T-helper 1 cell (primary cell): ENCODE measurements at places on chromosomes 13 and 19.

DNA sequence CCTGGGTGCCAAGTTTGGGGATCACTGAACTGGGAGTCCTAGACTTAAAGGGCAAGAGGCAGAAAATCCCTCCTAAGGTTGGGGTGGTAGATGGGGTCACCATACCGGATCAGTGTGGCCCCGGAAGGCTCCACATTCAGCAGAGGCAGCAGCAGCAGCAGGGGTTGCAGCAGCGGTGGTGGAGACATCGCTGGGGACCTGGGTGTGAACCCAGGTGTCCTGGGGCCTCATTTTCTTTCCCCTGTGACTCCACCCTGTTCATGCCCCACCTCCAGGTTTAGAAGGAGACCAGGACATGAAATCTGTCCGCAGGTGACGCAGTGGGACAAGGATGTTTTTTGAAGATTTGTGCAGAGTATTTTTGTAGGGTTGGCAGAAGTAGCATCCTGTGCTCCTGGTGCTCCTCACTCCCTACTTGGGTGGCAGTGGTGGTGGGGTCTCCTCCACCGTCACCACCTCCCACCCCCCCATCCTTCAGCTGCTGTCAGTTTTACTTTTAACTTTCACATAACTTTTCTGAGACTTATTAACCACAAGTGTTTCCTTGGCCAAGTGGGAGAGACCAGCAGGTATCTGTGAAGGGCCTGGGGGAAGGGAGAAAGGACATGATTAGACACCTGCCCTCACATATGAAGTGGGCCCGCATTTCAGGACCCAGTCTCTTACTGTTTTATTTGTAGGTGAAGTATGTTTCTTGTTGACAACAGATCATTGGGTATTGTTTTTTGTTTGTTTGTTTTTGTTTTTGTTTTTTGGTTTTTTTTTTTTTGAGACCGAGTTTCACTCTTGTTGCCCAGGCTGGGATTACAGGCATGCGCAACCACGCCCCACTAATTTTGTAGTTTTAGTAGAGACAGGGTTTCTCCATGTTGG is at the start of gene NAPSA:
Gene NAPSA (minus strand): TSS at position 206 of the 873 bp plus-strand sequence. CDS start 18 bp downstream, at position 188.
- DNase-seq = no peak

- DNase-seq = peak; percentile 48
These were observed 17.2 kb downstream of the PKN1 start for GRCh38 chr19:14450168-14450874.

DNA sequence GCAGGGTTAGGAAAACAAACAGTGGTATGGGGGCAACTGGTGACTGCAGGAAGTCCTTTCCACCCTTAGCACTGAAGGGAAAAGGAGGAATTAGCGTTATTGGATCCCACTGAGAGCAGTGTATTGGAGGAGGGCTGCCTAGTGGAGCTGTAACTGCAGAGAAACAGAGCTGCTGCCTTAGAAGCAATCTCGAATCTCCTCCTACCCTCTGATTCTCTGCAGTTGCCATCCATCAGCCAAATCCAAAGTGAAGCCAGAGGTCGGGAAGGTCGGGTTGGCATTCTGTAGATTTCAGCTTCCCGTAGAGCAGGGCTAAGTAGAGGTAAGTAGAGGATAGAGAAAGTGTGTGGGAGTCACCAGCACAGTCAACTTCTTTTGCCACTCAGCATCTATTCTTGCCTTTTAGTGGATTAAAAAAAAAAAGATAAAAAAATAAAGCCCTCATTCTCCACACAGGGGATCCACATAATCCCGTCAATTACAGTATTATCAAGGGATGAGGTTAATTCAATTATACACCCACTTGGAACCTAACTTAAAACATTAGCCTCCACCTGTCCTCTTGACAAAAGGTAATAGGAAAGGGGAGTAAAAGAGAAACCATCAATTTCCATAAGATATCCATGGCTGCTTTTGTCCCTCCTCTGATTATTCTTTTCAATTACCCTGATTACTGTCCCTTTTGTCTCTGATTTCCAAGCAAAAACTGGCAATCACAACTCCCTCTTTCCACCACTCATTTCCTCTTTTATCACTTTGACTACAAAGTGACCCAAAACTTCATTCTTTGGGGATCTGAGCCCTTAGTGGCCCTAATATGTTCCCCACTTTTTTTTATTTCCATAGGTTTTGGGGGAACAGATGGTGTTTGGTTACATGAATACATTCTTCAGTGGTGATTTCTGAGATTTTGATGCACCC is 234.7 kb downstream of the RBM26 start:
- DNase-seq = no peak

DNA sequence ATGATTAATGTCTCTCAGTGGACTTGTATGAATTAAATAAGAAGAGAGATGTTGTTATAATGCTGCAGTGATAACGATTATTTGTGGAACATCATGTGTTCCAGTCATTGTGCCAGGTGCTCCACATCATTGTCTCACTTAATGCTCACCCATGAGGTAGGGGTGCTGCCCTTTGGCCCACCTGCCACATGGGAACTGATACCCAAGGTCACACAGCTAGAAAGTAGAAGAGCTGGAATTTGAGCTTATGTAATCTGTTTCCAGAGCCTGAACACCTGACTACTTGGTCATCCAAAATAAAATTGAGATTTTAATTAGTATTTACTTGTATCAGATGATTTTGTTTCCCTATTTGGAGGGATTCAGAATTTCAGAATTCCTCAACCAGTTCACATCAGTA is 36.0 kb upstream of the GPI start:
- DNase-seq = no peak

GRCh38 chr19:2166741-2167738 is 3.3 kb downstream of the DOT1L start:
- no peak for DNase-seq

DNA sequence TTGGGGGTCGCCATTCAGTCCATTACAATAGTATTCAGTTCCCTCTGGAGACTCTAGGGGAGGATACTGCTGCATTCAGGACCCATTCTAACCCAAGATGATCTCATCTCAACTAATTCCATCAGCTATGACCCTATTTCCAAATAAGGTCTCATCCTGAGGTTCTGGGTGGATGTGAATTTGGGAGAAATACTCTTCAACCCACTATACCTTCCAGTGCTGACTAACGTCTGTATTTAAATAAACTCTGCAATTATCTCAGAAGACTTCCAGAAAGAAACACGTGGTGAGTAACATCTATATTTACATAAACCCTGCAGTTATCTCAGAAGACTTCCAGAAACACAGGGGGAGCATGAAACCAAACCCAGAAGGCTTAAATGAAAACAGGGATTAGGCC is 1300.7 kb downstream of the PCDH9 start:
- no peak for DNase-seq

DNA sequence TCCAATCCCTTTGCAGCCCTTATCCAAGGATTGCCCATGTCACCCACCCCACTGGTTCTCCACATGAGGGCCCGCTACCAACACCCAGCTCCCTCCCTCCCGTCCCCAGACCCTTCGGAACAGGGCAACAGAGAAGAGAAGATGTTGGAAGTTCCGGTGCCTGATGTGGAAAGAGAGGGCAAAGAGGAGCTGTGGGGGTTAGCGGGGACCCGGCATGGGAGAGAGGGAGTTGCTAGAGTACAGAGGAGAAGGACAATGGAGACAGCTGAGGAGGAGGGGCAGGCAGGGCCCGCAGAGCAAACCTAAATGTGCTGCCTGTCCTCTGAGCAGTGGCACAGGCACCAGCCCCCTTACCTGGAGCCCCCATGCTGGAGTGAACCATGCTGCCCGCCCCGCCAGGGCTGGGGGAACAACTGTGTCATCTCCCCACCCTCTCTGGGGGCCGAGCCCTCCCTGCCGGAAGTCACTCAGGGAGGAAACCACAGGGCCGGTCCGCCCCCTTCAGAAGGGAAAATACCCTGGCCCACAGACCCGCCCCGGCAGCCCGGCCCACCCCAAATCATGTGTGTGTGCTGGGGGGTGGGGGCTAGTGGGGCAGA is at the start of gene POU2F2:
Gene POU2F2 (minus strand): TSS at position 417 of the 599 bp plus-strand sequence. CDS start 35 bp downstream, at position 382.
- peak; percentile 82 for DNase-seq

DNA sequence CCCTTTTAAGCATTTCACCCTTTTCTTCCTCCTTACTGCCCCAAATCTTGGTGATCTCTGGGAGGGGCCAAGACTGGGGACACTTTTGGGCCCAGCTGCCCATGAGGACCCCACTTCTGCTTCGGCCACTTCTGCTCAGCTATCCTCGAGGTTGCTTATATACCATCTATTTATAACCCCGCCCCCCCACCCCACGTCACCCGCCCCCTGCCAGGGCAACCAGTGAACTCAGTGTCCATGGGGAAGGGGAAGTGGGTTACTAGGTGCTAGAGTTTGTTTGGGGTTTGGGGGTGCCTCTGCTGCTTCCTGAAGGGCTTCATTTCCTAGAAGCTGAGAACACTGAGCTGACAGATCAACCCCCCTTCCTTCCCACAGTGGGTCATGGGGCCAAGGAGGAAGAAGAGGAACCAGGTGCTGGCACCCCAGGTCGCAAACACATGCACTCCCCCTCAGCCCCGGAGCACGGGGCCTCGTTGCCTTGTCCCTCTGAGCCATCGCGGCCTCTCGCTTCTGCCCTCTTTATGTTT is 6.1 kb upstream of the ADGRE5 start:
- peak; percentile 79 for DNase-seq

GRCh38 chr13:92767468-92767867 is 459.1 kb upstream of the GPC6 start:
- DNase-seq = no peak

GRCh38 chr19:44582581-44583265 is 30.6 kb upstream of the IGSF23 start:
- no peak for DNase-seq

GRCh38 chr19:38047049-38047438 is 140.0 kb downstream of the SIPA1L3 start:
- no peak for DNase-seq
